Left ventricle myocardium superior (tissue), 1 donor: ENCODE measurements at places on chromosomes 6 and 20.

DNA sequence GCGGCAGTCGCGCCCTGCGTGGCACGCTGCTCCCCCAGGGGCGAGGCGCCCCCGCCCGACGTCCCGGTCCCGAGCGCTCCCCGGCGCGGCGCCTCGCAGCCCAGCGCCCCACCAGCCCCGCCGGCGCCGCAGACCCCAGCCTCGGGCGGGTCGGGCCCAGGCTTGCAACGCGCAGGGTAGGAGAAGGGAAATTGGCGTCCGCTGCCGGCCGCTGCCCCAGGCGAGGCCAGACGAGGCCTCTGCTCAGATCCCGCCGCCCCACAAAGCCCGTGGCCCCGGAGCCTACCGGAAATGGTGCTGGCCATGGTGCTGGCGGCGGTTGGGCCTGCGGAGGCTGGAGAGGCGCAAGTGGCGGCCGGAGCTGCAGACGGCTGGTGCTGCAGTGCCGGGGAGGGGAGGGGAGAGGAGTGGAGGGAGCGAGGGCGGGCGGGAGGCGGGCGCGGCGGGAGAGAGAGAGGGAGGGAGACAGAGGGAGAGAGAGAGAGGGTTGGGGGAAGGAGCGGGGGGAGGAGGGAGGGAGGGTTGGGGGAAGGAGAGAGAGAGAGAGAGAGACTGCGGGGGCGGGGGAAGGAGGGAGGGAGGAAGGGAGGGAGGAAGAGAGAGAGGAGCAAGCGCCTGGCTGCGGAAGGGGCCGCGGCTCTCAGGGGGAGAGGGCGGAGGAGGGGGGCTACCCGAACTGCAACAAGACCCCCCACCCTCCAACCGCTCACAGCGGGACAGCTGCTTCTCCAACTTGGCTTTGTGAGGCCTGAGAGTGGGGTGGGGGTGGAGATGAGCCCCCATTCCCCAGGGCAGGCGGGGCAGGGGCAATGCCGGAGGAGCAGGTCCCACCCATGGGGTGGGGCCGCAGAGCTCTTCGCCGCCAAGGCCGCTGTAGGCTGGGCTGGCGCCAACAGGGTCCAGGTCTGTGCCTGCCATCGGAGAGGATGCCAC is at the start of gene STMN3:
STMN3 (minus strand) TSS at position 384 of the 933 bp plus-strand sequence; CDS start at position 305, 79 bp downstream.
- peak; percentile 92 for DNase-seq

GRCh38 chr6:16766043-16766536 is 4.8 kb upstream of the ATXN1 start:
- DNase-seq = no peak

DNA sequence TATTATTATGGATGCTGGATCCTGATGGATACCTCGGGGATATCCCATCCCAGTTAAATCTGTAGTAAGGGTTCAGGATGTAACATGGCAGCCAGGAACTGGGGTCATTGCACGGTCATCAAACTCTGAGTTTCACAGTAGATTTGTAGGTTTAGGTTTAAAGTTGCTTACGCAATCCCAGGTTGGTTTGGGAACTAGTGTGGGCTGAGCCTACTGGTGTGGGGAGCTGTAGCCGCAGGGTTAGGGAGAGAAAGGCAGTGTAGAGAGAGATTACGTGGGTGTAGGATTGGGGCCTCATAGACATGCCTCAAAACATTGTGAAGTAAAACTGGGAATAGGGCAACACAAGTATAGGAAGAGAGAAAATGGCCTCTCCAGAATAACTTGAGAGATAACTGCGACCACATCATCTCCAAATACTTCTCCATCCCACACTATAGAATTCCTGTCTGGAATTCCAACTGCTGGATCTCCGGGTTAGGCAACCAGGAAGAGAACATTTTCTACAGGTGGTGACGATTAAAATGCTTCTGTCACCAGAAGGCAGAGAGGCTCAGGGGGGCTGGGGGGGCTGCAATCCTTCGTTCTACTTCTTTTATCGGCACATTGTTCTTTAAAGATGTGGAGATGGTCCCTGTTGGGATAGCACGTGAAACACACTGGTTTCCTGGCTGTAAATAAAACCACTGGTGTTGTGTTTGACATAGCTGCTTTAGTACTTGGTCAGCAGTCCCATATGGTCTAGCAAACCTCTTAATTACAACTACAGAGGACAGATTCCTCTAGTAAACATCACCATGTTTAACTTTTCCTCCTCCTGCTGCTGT is 44.9 kb upstream of the TMEM170B start:
- no peak for DNase-seq

DNA sequence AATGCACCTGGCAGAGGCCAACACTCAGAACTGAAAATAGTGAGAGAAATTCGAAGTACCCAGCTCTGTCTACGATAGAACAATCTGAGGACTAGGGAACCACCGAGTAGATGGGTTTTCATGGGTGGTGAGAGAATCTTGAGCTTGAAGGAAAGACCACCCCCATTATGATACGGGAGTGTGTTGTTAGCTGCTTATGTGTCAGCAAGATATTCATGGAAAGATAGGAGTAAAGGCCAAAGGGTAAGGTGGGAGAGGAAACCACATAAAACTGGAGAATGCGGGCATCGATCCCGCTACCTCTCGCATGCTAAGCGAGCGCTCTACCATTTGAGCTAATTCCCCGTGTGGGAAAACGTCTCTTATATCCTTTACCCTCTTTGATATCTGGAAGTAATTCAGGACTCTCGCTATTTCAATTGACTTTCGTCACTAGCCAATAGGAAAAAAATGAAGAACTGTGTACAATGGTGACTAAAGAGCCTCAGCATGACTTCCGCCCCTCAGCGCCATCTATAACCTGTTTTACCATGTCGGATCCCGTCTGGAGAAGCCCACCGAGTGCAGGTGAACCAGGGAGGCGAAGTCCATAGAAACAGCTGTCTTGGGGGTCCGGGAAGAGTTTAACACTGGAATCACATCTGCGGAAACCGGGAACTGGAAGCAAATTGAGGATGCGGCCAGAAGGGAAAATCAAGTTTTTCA is 25.0 kb upstream of the ABT1 start:
- peak; percentile 59 for DNase-seq

GRCh38 chr6:169162249-169162648 is 91.4 kb downstream of the THBS2 start:
- no peak for DNase-seq
